Effector memory CD8-positive, alpha-beta T cell (primary cell): ENCODE measurements at places on chromosomes 4 and X.

- DNase-seq: no peak
Measured at GRCh38 chr4:106690487-106690886, 321.9 kb upstream of the GIMD1 start.

GRCh38 chr4:181157647-181158046 lies 1085.6 kb upstream of the TENM3 start:
- DNase-seq: no peak

DNA sequence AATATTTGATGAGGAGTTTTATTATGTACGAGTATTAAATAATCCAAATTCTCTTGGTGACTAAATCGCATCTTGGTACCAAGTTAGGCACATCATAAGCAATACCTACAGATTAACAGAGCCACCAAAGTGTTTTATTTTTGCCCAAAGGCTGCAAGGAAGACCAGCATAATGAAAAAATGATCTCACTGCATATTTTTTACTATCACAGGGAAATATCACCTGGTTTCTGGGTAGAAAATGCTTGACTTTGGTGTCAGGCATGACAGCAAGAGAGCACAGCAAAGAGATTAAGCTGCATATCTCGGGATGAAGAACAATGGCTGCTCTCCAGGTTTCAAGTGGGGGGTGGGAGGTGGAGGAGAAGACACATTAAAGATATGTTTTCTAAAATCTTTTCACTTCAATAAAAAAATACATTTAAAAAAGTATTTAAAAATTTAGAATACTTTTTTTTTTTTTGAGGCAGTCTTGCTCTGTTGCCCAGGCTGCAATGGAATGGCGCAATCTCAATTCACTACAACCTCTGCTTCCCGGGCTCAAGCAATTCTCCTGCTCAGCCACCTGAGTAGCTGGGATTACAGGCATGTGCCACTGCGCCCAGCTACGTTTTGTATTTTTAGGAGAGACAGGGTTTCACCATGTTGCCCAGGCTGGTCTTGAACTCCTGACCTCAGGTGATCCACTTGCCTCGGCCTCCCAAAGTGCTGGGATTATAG lies 86.1 kb downstream of the FRYL start:
- no peak for DNase-seq

DNA sequence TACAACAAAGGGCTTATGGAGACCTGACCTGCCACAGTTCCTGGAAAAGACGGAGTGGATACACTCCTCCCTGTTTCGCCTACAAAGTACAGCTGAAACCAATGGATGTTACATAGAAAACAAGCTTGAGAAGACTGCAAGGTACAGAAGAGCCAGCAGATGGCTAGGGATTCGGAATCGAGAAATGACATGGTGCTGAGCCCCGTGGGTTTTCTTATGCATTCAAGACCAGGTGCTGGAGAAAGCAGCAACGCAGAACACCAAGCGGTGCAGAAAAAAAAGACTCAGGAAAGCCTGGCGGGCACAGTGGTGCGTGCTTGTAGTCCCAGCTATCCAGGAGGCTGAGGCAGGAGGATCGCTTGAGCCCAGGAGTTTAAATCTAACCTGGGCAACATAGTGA lies 13.8 kb downstream of the TIMM17B start:
- no peak for DNase-seq

DNA sequence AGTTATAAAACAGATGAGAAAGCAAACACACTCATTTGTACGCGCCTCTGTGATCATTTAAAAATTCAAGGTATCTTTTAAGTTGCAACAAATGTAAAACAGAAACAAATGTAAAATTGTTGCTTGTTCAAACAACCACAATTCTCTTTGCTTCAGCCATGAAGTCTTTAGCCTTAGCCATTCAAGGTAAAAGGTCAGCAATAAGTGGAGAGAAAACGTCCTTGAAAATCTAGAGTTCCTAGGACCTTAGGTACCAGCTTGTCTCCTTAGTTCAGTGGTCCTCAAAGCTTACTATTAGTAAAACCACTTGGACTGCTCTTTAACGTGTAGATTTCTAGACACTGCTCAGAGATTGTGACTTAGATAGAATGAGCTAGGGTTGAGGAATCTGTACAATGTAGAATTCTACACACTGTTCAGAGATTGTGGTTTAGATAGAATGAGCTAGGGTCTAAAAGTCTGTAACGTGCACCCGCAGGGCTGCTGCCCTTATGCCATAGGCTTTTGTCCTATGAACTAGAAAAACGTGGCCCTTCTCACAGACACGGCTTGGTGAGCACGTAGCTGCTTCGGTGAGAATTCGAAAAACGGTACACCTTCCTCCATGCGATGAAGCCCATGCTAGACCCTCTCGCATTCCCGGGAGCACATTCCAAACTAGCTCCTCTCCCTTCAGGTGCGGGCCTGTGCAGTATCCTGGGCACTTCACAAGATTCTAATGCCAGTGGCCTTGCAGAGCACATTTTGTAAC lies 1.7 kb downstream of the PLAC8 start:
- DNase-seq: no peak

- no peak for DNase-seq
Measured at GRCh38 chr4:88320224-88320779, 35.9 kb upstream of the PPM1K start.

DNA sequence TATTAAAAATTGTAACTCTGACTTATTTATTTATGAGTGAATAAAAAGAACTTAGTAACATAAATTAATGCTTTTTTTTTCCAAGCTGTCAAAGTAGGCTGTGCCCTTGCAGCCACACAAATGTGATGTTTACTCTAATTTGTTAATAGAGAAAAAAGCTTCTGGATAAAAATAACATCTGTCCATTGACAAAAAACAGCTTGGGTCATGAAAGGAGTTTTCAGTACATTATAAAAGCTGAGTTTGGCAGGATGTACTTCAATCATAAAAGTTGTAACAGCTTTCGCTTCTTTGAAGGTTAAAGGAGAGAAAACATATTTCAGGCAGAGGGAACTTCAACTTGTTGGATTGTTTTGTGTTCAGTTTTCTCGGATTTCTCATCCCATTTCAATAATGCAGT lies 105.6 kb downstream of the SLC4A4 start:
- no peak for DNase-seq

DNA sequence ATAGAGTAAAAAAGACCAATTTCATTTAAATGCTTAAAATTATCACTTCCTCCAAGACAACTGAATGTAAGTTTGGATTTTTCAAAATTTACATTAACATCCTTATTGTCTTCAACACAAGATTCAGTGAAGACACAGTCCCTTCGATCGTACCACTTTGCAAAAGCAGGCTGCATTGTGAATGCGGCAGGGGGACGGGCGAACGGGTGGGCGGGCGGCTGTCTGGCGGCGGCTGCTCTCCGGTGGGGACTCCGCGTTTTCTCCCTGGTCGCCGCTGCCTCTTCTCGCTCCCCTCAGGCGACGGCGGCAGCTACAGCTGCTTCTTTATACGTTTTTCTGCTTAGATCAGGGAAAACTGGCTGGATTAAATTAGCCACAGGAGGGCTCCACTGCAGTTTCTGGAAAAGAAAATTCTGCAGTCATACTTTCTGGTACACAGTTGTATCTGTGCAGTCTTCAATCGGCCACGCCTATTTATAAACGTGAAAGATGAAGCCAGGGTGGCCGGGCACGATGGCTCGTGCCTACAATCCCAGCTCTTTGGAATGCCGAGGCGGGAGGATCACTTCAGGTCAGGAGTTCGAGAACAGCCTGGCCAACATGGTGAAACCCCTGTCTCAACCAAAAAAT lies 33.9 kb upstream of the HPF1 start:
- DNase-seq: no peak

GRCh38 chr4:73725510-73725909 lies 14.9 kb upstream of the CXCL8 start:
- no peak for DNase-seq

GRCh38 chrX:132848296-132848970 lies 110.0 kb downstream of the HS6ST2 start:
- DNase-seq: no peak

DNA sequence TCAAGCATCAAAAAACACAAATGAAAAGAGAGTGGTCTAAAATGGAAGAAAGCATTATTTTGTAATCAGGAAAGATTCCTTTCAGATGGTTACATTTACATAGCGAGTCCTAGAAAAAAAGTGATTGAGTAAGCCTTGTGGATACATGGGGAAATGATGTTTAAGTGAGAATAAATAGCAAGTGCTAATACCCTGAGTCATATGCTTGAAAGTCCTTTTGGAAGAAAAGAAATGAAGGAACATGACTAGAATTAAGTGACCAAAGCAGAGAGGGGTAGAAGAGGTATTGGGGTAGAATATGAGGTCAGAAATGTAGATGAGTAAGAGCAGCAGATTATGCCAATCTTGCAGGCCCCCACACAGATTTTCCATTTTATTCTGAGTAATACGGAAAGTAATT lies 814.8 kb upstream of the GRID2 start:
- DNase-seq: no peak

DNA sequence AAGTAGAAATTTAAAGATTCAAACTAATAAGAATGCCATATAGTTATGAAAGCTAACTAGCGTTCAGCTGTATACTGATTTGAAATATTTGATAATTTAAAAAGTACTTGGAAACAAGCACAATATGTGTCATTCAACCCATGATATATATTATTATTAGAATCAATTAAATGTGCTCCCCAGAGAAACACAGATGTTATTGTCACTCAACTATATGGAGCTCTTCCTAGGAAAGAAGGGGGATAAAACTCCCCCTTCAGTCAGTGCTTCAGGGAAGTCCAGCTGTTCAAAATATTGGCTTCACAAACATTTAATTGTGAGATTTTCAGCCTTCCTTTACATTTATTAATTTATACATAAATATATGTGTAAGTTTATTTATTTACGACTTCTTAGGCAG lies 135.9 kb downstream of the SLC4A4 start:
- DNase-seq: no peak

GRCh38 chr4:40199179-40199670 lies 2.4 kb downstream of the RHOH start:
- DNase-seq: no peak

- DNase-seq: no peak
Measured at GRCh38 chrX:119492463-119492862, 24.2 kb downstream of the SLC25A5 start.

DNA sequence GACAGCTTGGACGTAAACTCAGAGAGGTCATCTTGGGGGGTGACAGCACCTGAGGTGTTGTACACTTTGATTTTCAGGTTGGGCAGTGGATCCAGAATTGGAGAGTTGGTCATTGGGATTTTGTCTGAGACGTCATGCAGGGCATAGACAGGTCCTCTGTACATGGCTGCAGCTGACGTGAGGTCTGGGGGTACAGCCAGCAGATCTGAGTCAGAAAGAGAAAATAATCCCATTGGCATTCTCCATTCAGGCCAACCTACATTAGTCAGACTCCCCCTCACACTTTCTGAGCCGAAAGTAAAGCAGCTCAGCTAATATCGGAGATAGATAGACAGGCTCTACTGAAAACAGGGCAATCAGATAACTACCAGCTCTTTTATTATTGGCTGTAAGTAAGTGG lies 329.7 kb downstream of the UNC5C start:
- no peak for DNase-seq

- DNase-seq: no peak
Measured at GRCh38 chr4:172850838-172851237, 317.8 kb upstream of the GALNT7 start.

DNA sequence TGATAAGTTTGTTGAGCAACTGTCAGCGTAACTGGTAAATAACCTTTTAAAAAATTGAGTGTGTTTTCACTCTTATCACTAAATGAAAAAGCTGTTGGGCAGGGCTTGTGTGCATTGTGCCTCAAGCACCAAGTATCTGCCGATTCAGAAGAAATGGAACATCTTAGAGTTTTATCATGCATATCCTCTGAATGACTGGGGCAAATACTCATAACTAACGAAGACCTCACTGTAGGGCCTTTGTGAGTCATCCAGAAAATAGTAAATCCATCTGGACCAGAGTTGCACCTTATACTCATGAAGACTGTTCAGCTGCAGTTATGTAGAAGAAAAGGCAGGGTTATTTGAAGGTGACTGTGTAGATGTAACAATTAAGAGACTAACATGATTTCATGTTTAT lies 222.1 kb downstream of the CAMK2D start:
- no peak for DNase-seq

DNA sequence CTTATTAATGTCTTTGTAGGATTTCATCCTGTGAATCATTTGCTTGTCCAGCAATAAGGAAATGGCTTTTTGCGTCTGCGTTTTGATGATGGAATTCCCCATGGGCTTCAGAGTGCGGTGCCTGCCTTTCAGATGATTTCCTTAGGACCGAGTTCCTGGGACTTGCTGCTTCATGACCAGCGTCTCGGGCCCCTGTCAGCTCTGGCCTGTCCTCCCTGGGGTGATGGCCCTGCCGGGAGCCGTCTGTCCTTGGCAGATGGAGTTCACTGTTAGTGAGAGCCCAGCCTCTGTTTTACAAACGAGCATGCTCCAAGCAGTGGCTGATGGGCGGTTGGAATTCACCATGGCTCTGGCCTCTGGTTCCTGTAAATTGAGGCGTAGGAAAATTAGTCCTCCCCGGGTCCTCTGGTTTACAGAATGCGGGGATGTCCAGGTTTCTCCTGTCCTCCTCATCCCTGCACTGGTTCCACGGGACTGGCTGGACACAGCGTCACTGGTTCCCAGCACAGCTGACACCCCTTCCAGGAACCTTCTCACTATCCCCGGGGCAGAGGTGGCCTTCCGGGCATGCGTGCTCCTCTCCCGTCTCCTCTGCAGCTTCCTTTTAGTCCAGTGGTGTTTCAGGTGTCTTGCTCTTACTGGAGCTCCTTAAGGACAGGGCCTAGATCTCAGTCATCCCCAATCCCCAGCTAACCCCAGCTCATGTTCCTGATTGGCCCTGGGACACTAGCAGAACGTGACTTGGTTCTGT lies 34.9 kb downstream of the TBC1D14 start:
- no peak for DNase-seq

DNA sequence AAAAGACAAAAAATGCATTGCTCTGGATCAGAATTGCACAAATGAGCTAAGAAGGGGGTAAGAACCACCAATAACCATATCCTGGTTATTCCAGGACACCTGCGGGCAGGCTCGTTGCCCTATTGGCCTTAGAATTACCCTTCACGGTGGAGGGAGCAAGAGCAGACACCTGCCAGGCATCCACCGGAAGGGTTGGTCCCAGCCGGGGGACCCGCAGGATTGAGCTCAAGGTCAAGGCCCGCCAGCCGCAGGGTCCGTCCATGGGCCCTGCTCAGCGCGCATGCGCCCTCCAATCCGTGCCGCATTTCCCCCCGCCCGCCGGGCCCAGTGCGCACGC lies 575 bp downstream of the SLC25A6 start:
- no peak for DNase-seq
